ENCODE measurements at places on chromosomes 6 and 20. TPM values are rescaled to one million over a fixed set of nuclear protein-coding genes. Genes with fewer than 3 reads are reported as not detected.

The RAET1G gene
- 45.0 TPM for total RNA-seq

The PLN gene
- total RNA-seq, result not detected

The DPM1 gene
- 87.8 TPM for total RNA-seq

The HLA-DOA gene
- not detected for total RNA-seq

The TP53TG5 gene
- total RNA-seq, result not detected

The HLA-DQB2 gene
- not detected for total RNA-seq

The PPP1R14C gene
- 80.0 TPM for total RNA-seq

The SMIM13 gene
- total RNA-seq, result 16.4 TPM

The RBM24 gene
- total RNA-seq, result 0.13 TPM

The GLP1R gene
- not detected for total RNA-seq

The LKAAEAR1 gene
- 0.13 TPM for total RNA-seq

The CFAP61 gene
- 0.13 TPM for total RNA-seq

The TOP1 gene
- 18.2 TPM for total RNA-seq

The TRIM40 gene
- total RNA-seq, result not detected

The TGM3 gene
- total RNA-seq, result 11.8 TPM

The LHFPL5 gene
- not detected for total RNA-seq

The MACROD2 gene
- 1.6 TPM for total RNA-seq

The HEY2 gene
- not detected for total RNA-seq

The BTN3A1 gene
- total RNA-seq, result 3.9 TPM

The AGER gene
- 0.26 TPM for total RNA-seq

The FRK gene
- total RNA-seq, result 1.3 TPM

The C6orf141 gene
- 7.8 TPM for total RNA-seq

The VWA7 gene
- total RNA-seq, result 0.26 TPM

The BPIFA1 gene
- not detected for total RNA-seq

The FAM83B gene
- 40.3 TPM for total RNA-seq

All from bronchial epithelial cell (primary cell).